ENCODE measurements at places on chromosomes 5 and 9. TPM values are rescaled to one million over a fixed set of nuclear protein-coding genes. Genes with fewer than 3 reads are reported as not detected.

DNA sequence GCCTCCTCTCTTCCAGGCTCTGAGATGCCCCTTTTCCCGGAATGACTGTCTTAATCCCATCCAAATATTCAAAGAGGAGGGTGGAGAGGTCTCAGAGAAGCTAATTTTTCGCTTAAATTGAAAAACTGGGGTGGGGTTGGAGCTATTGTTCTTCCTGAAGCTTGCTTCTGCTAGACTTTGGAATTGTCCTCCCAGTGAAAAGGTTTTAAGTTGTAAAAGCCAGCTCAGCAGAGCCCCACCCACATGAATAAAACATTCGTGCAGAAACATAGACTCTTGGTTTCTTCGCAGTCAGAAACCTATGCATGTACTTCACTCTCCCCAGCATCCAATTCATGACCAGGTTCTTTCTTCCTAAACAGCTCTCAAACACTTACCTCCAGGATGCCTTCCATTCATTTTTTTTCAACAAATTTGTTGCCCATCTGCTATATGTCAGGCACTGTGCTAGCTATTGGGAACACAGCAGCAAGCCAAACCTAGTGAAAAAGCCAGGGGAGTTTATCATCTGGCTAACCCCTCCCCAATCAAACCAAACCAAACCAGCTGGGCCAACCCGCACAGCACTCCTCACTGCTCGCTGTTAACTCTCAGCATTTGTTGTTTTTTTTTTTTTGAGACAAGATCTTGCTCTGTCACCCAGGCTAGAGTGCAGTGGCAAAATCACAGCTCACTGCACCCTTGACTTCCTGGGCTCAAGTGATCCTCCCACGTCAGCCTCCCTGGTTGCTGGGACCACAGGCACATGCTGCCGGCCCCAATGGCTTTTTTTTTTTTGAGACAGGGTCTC is 37.9 kb upstream of the OCLN start:
- no peak overlapping the region for H3K4me3 ChIP-seq
- DNase-seq = no peak
- no peaks in the 10 kb centered on the region for H3K36me3 ChIP-seq

GRCh38 chr5:177100714-177101121 is 14.0 kb downstream of the FGFR4 start:
- peaks cover 5% of the 10 kb centered on the region for H3K27me3 ChIP-seq
- DNase-seq = no peak
- no peak overlapping the region for H3K27ac ChIP-seq
- no peaks in the 10 kb centered on the region for H3K4me1 ChIP-seq
- H3K36me3 ChIP-seq = no peaks in the 10 kb centered on the region

STK32A gene
- not detected for total RNA-seq

DNA sequence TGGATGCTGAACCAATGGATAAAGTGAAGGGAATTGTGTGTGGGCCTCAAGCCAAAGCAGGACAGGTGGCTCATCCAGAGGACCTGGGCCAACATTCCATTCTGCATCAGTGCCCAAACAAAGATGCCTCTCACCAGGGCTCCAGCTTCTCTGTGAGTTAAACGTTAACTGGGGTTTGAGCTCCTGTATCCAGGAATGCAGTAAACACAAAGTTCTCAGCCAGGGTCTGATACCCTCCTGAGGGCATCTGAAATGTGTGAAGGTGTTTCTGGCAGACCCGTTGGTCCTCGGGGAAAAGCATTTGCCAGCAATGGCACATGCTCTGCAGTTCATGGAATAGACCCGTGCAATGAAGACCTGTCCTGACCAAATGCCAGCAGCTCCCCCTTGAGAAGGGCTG is 33.9 kb upstream of the AOPEP start:
- DNase-seq = no peak
- no peak overlapping the region for H3K4me3 ChIP-seq
- H3K27ac ChIP-seq = no peak overlapping the region
- H3K36me3 ChIP-seq = no peaks in the 10 kb centered on the region
- H3K4me1 ChIP-seq = no peaks in the 10 kb centered on the region

SLC44A1 gene
- total RNA-seq = 14.3 TPM

DNA sequence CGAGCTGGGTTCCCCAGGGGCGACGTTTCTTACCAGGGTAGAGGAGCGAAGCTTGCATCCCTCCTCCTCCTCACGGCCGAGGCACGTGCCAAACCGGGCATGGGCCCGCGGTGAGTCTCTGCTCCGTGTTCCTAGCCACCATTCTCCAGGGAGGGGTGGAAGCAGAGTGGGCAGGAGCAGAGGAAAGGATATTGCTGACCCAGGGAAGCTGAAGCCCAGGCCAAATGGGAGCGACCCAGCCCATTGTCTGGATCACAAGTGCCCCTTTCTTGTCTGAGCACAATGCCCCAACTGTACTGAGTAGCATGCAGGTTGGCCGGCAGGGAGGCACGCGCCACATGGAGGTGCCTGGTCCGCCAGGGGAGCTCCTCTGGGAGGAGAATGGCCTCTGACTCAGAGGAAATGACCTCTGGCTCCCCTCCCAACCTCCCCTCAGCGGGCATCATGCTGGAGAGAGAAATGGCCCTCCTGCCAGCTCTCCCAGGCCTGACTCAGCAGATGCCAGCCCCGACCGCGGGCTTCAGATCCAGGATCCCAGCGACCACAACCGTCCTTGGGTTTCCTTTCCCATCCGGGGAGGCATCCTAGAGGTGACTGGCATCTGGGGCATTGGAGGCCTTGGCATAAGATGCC is 1.1 kb downstream of the PRR7 start:
- peak overlapping the region; percentile 70 for H3K4me3 ChIP-seq
- H3K36me3 ChIP-seq = peaks cover 6% of the 10 kb centered on the region
- peak overlapping the region; percentile 52 for H3K27ac ChIP-seq
- peaks cover 6% of the 10 kb centered on the region for H3K27me3 ChIP-seq
- peaks cover 43% of the 10 kb centered on the region for H3K4me1 ChIP-seq
- no peak for DNase-seq

DNA sequence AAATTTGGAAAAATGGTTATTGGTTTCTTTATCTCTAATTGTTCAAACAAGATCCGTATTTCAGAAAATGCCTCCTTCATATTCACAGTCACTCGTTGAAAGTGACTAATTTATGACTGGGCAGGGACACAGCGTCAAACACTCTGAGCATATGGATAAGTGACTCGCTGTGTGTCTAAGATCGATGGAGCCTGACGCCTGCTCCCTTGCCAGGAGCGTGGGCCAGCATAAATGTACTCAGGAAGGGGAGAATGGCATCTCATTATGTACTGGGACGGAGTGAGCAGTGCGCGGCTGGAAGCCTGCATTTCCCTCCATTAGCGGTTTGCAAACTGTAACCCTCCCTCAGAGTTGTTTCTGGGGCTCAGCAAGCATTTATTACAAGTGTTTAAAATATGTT is 79.8 kb upstream of the CAST start:
- no peak overlapping the region for H3K27ac ChIP-seq
- H3K36me3 ChIP-seq = no peaks in the 10 kb centered on the region
- H3K4me3 ChIP-seq = no peak overlapping the region
- DNase-seq = no peak
- peaks cover 6% of the 10 kb centered on the region for H3K4me1 ChIP-seq

All from activated CD8-positive, alpha-beta T cell treated with anti-CD3 and anti-CD28 coated beads, Interleukin-2, amount 10 ng/mL, durations not matched to agents 7 days and 5 days (primary cell).